Activated T-cell treated with anti-CD3 and anti-CD28 coated beads, Interleukin-2, amount 50 U/mL, for 72 hours (primary cell): ENCODE measurements at places on chromosomes 1 and 21. TPM values are rescaled to one million over a fixed set of nuclear protein-coding genes. Genes with fewer than 3 reads are reported as not detected.

DNA sequence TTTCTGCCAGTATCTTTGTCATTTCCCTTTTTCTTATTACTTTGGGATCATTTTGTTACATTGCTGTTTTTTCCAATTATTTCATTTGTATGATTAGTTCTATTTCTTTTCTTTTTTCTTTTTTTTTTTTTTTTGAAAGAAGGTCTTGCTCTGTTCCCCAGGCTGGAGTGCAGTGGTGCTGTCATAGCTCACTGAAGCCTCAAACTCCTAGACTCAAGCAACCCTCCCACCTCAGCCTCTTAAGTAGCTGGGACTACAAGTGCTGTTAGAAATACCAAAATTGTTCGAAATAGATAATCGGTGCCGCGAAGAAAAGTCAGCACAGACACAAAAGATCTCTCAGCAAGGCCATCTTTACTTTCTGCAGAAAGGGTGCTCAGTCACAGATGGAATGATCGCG lies 26.6 kb upstream of the COL6A1 start:
- DNase-seq = no peak

DNA sequence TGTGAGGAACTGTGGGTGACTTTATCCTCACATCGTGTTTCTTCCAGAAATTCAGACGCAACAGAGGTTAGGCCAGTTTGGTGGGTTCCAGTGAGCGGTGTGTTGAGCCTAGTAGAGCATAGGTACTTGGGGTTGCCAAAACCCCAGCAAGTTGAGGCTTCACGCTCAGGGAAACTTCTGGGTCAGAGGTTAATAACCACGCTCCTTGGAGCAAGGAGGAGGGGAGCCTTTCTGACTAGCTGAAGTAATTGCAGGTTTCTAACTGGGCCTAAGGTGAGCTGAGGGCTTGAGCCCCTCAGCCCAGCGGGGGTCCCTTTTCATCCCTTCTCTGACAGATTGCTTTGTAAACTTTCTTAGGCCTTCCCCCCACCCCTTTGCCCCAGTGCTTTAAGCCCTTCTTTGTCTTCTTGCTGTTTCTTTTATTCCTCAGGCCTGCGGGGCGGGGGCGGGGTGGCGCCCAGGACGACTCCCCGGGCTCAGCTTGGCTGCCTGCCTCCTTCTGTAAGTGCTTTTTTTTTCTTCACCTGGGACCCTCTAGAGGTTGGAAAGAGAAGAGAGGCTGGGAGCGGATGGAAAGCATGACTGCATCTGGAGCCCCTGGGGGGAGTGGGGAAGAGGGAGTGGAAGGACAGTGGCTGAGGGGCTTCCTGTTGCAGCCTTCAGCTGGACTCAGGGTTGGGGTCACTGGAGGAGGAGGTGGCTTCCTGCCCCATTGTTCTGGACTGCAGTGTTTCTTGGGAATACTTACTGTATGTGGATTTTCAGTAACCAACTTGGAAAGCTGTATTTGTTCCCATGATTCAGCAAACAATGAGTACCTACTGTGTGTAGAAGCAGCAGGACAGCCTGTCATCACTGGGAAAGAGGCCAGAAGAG lies 1.3 kb upstream of the ZNF436 start:
- no peak for DNase-seq

Gene CTTNBP2NL
- total RNA-seq = 3.6 TPM

- no peak for DNase-seq
These were observed 98.5 kb downstream of the RERE start for GRCh38 chr1:8718850-8719361.

DNA sequence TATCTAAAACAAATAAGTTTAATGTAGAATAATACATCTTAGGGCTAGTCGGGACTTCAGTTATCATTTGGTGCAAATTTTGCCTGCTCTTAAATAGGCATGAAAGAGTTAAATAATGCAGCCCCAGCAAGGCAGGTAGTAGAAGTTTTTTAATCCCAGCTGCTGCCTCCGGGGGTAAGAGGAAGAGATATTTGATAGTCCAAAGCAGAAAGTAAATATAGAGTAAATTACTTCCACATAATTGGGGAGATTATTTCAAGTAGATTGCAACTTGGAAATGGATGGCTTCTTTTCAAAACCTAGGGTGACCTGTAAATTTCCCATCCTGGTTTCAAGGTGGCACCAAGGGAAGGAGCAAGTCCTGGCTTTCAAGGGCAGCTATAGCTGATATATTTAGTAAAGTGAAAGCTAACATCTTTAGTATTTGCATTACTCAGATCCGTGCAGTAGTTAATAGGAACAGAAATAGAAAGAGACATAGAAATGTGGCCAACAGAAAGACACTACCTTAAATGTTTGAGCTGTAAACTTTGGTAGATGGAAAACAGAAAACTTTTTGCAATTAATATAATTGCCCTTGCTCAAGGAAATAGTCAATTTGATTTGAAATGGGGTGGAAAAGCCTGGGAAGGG lies 109.1 kb downstream of the LMO4 start:
- no peak for DNase-seq

Gene LCE3D
- total RNA-seq = not detected

DNA sequence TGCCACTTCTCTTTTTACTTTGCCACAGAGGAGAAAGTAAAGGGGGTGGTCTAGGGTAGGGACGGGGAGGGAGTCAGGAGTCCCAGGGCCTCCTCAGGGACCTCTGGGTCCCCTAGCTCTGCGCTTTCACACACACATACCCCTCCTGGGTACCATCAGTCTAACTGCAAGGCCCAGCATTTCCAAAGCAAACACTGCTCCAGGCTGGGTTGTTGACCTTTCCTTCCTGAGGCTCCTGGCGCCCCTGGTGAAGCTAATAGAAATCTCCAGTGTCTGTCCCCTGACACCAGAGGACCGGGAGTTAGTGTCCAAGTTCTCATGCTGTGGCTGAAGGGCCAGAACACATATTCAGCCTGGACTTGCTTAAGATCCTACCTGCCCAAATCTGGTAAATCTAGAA lies 3.9 kb downstream of the TMEM63A start:
- no peak for DNase-seq

DNA sequence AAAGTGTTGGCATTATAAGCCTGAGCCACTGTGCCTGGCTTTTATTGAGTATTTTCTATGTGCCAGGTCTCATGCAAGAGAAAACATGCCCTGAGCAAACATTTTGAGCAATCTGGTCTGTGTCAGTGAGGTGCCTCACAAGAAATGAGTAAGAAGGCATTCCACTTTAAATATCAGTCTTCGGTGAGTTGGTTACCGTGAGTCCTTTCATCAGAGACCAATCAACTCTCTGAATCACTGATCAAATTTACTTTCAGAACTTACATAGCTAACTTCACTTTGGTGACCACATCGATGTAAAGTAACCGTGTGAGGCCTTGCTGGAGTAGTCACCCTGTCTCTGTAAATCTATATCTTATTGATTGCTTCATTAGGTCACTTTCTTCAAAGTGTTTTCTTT lies 14.3 kb upstream of the DDX59 start:
- DNase-seq = no peak

Gene FHL3
- 34.5 TPM for total RNA-seq

- DNase-seq = no peak
These were observed 70.7 kb upstream of the CAMK1G start for GRCh38 chr1:209512821-209513220.

- DNase-seq = no peak
These were observed 3.8 kb downstream of the HECTD3 start for GRCh38 chr1:45007311-45007710.

GRCh38 chr1:5475572-5475971 lies 516.7 kb downstream of the NPHP4 start:
- DNase-seq = no peak

DNA sequence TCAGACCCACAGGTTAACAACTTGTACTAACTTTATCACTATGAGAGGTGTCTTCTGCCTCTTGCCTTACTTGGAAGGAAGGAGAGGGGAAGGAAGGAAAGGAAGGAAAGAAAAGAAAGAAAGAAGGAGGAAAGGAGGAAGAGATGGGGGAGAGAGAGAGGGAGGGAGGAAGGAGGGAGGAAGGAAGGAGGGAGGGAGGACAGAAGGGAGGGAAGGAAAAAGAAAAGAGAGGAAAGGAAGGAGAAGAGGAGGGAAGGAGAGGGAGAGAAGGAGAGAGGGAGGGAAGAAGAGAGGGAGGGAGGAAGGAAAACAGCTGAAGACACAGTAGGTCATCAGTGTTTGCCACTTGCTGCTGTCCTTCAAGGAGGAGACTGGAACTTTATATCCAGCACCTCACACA lies 5.3 kb upstream of the SIPA1L2 start:
- DNase-seq = no peak

Gene PRDM15
- 12.1 TPM for total RNA-seq

Gene ZNF695
- total RNA-seq = 6.3 TPM

- DNase-seq = no peak
These were observed 221.7 kb downstream of the HHIPL2 start for GRCh38 chr1:222326006-222326709.

DNA sequence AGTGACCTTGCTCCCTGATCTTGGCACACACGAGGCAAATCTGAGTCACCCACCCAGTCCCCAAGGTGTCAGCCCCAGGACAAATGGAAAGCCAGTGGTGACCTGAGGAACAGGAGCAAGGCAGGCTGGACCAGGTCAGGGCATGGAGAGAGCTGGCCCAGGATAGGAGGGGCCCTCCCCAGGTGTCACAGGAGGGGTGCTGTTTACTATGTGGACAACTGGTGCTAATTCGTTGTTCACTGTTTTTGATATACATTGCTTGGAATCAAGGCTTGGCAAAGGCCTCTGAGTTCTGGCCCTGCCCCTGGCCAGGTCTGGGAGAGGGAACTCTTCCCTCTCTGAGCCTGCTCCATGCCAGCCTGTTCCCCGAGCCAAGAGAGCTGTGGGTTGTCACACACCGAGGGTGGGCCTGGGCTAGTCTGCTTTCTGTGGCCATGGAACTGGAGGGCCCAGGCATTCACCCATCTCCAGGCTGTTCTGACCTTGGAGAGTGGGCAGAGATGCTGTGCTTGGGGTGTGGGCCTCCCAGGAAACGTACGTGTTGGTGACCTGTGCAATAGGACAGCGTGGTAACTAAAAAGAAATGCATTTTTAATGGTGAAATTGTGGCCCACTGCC lies 41.8 kb downstream of the CRYAA start:
- DNase-seq = no peak

- no peak for DNase-seq
These were observed 27.5 kb downstream of the RGL1 start for GRCh38 chr1:183832459-183832858.

Gene HJV
- total RNA-seq = not detected

- DNase-seq = no peak
These were observed 170.4 kb upstream of the CACNA1E start for GRCh38 chr1:181312946-181313345.

GRCh38 chr1:66043186-66043585 lies 250.5 kb downstream of the PDE4B start:
- no peak for DNase-seq

GRCh38 chr1:117142200-117142599 lies 20.7 kb upstream of the TRIM45 start:
- no peak for DNase-seq

Gene NBL1
- total RNA-seq = 22.4 TPM
